ENCODE measurements at places on chromosomes 5 and 9.

DNA sequence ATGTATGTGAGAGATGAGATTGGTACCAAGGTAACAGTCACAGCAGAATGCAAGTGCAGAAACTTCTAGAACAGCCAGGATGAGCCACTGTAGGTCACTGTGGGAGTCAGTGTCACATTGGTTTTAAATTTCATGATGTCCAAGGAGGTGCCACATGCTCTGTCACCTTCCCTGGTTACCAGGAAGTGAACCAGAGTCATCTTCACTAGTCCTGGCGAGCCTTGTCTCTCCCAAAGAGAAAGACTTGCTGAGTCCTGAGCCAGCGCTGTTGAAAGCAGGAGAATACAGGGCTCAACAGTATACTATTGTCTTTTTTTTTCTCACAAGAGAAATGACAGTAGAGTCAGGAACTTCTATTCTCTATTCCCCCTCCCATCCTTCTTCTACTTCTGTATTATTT is 615.5 kb downstream of the RAB3C start:
- DNase-seq, result no peak

DNA sequence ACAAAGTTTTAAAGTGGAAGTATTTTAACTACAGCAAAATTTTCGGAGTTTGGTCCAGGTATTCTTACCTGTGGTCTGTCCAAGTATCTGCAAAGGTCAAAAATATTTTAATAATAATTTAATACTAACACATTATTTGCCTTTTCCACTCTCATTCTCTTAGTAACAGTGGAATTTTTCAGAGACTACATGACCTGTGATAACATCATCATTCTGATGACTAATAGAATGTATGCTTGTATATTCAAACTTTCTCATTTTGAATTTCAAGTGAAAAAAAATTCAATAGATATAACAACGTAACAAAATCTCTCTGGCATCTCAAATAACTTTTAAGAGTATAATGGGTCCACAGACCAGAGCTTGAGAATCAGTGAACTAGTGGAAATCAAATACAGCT is 78.3 kb downstream of the FBXL17 start:
- no peak for DNase-seq

GRCh38 chr9:78453450-78453849 is 156.5 kb downstream of the PSAT1 start:
- no peak for DNase-seq

DNA sequence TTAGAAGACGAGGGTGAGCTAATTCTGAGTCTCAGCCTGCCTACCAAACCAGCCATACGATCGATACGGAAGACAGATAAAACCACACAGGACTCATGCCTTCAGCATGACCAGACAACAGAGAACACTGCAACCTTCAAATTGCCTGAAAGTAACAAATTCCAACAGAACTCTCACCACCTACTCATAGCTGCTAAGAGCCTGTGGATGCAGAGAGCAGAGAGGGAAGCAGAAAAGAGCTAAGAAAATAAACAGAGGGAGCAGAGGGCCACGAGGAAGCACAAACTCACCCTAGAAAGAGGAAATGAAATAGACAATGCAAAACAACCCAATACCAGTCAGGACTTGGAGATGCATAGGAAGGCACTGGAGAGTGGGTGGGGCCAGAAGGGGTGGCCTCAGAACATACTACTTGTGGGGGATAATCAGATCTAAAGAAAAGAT is 86.7 kb upstream of the TAS2R1 start:
- no peak for DNase-seq

DNA sequence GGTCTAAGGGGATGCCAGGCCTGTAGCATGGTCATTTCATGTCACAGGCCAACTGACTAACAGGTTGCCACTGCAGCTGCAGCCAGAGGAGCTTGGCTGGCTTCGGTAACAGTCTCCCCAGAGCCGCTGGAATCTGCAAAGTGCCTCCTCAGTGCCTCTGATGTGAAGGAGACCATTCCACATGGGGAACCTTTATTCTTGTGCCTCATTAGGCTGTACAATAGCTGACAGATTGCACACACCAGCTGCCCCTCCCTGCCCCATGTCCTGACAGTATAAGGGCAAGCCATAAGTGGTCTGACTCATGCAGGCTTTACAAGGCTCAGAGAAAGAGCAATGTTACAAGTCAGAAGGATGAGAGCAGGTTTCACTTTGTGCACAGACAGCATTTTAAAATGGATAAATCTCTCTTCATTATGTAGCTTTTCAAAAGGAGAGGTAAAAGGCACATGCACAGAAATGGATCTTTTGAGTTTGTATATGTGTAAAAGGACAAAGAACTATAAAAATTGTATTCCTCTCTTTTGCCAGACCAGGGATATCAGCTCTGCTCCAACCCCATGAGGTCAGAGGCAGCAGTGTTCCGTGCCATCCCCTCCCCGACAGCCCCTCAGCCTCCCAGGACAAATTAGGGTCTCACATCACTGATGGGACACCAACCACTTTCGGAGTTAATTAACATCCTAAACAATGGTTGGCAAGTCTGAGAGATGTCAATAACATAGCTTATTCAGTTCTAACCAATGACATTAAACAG is 467.8 kb downstream of the TMEM232 start:
- DNase-seq, result no peak
